Stimulated activated CD4-positive, alpha-beta T cell treated with anti-CD3 and anti-CD28 coated beads, Interleukin-15, amount 100 ng/mL, for 1 hour (primary cell): ENCODE measurements at places on chromosomes 5 and 9.

- DNase-seq = no peak
These were observed 36.5 kb downstream of the KCNIP1 start for GRCh38 chr5:170540271-170540670.

GRCh38 chr9:20684875-20685696 is 1.0 kb downstream of the FOCAD start:
- no peak for DNase-seq

GRCh38 chr5:110790673-110791072 is 51.9 kb downstream of the SLC25A46 start:
- DNase-seq = no peak

- DNase-seq = no peak
These were observed 38.5 kb downstream of the TLE1 start for GRCh38 chr9:81650586-81651515.

GRCh38 chr5:132260714-132261551 is 3.4 kb downstream of the PDLIM4 start:
- no peak for DNase-seq

GRCh38 chr9:91914404-91914803 is 35.6 kb downstream of the ROR2 start:
- no peak for DNase-seq

DNA sequence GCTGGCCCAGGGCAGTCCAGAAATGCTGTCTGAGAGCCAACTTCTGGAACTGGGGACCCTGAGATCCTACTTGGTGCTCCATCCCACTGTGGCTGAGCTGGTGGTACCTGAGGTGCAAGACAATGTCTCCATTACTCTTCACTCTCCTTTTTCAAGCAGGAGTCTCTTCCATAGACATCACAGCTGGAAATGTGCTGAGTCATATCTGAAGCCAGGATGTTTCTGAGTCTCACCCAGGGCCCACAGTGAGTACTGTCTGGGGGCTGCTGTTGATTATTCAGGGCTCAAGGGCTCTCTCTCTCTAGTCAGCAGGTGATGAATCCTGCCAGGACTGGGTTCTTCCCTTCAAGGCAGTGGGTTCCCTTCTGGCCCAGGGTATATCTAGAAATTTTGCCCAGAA is 145.2 kb upstream of the TAS2R1 start:
- DNase-seq = no peak

DNA sequence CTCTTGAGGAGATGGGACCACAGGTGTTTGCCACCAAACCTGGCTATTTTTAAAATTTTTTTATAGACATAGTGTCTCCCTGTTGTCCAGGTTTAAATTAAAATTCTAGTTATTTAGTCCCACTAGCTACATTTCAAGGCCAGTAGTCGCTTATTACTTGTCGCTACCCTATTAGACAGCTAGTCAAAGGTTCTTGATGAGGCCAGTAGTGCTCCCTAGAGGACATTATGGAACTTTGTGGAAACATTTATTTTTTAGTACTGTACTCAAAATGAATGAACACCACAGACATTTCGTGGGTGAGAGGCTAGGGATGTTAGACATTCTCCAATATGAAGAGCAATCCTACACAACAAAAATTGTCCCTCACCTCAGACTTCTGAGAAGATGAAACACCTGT is 14.4 kb upstream of the GRXCR2 start:
- no peak for DNase-seq

- DNase-seq = no peak
These were observed 19.1 kb upstream of the MVB12B start for GRCh38 chr9:126307322-126308061.

- DNase-seq = no peak
These were observed 105.6 kb upstream of the PHYKPL start for GRCh38 chr5:178338126-178338749.

GRCh38 chr9:129650680-129651235 is 8.8 kb upstream of the ASB6 start:
- DNase-seq = no peak

- DNase-seq = no peak
These were observed 942.9 kb downstream of the CDH18 start for GRCh38 chr5:19044931-19045695.

- DNase-seq = no peak
These were observed 134.9 kb upstream of the ADCY2 start for GRCh38 chr5:7261049-7261448.

DNA sequence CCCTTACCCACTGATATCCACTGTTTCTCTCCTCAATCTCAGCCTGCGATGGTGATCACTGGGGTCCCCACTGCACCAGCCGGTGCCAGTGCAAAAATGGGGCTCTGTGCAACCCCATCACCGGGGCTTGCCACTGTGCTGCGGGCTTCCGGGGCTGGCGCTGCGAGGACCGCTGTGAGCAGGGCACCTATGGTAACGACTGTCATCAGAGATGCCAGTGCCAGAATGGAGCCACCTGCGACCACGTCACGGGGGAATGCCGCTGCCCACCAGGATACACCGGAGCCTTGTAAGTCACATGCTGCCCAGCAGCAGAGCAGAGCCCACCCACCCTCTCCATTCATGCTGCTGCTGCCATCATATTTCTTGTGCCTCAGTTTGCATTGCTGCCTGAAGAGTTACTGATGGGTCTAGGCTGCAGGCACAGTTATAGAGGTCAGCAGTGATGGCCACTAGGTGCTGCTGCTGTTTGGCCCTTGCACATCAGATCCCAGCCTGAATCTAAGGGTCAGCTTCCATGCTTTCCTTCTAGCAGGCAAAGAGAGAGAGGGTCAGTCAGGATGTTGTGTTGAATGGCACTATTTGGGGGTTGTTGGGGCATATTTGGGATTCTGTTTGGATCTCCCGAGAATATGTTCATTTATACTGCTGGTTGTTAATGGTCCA is 106.0 kb downstream of the MEGF10 start:
- DNase-seq = no peak

DNA sequence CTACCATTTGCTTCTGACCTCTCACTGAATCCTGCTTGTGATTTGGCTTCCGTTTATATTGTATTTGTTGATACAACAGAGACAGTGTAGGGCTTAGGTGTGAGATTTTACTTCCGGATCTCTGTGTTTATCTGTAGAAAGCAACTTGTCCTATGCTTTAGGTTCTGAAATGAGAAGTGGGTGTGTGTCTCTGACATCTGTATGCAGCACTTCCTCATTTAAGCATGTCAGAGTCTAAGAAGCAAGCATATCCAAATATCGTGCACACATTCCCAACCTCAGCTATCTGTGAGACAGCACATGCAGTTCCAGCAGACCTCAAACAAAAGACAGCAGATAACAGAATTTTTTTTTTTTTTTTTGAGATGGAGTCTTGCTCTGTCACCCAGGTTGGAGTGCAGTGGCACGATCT is 16.3 kb downstream of the KLF9 start:
- DNase-seq = no peak

- no peak for DNase-seq
These were observed 70.7 kb downstream of the ANKRD33B start for GRCh38 chr5:10634562-10634961.

DNA sequence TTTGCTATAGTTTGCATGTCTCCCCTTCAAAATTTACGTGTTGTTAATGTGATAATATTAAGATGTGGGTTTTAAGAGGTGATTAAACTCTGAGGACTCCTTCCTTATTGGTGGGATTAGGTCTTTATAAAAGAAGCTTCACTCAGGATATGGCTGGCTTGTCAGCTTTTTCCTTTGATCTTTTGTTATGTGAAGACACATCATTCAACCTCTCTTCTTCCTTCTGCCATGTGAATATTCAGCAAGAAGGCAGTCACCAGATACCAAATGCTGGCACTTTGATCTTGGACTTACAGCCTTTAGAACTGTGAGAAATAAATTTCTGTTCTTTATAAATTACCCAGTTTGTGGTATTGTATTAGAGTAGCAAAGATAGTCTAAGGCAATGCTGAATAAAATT is 855.9 kb upstream of the CDH10 start:
- DNase-seq = no peak

GRCh38 chr5:82984786-82985735 is 92.1 kb downstream of the TMEM167A start:
- no peak for DNase-seq

GRCh38 chr9:131733541-131734061 is 6.3 kb downstream of the RAPGEF1 start:
- no peak for DNase-seq

- DNase-seq = no peak
These were observed 8.6 kb upstream of the RAPGEF1 start for GRCh38 chr9:131748411-131748955.

DNA sequence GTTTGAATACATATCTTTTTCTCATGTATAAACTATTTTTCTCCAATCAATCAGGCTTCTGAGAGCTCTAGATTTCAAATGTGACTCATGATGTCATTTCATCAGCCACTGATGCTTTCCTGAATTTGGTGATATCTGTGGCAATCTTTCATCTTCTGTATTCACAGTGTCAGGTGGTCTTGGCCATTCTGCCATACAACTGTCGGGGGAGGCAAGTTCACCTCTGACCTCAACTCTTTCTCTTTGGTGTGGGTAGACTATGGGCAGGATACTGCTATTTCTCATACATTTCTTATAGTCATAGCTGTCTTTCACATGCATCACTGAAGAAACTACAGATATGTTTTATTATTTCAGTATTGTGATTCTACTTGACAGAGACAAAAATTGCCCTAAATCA is 414.1 kb upstream of the MEF2C start:
- no peak for DNase-seq

GRCh38 chr9:134666831-134667230 is 25.2 kb downstream of the COL5A1 start:
- no peak for DNase-seq

DNA sequence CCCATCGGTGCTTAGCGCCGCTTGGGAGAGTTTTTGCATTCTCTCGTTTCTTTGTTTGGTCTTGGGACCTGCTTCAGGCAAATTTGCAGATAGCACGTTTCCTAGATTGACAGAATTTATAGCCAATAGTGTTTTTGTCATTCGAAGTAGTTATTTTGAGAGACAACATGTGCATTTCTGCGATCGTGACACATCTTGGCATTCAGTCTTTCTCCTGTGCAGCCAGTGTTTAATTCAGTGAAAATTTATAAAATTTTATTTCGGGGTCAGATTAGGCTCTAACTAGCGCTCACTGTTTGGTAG is 830 bp downstream of the PRRC1 start:
- no peak for DNase-seq

DNA sequence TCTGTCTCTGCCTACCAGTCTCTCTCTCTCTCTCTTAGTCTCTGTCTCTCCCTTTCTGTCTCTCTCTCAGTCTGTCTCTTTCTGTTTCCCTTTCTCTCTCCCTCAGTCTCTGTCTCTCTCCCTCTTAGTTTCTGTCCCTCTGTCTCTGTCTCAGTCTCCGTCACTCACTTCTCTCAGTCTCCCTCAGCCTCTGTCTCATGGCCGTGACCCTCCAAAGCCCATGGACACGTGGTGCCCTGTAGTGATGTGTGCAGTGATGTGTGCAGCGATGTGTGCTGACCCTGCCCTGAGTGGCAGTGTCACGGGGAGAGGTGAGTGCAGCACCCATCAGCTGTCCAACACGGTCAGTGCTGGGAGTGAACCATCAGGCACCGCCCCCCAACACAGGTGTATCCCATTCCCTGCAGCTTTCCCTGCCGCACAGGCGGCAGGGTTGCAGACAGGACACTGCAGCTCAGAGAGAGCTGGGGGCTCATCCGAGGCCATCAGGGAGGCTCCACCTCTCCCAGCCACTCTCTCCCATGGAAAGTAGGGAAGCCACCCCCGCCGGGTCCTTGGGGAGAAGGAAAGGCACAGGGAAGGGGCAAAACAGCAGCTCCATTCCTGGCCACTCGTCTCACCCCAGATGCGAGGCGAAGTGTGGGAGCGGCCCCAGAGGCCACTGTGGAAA is 794 bp upstream of the LRRC14B start:
- DNase-seq = no peak

- DNase-seq = no peak
These were observed 10.8 kb downstream of the TCF7 start for GRCh38 chr5:134125039-134126015.

DNA sequence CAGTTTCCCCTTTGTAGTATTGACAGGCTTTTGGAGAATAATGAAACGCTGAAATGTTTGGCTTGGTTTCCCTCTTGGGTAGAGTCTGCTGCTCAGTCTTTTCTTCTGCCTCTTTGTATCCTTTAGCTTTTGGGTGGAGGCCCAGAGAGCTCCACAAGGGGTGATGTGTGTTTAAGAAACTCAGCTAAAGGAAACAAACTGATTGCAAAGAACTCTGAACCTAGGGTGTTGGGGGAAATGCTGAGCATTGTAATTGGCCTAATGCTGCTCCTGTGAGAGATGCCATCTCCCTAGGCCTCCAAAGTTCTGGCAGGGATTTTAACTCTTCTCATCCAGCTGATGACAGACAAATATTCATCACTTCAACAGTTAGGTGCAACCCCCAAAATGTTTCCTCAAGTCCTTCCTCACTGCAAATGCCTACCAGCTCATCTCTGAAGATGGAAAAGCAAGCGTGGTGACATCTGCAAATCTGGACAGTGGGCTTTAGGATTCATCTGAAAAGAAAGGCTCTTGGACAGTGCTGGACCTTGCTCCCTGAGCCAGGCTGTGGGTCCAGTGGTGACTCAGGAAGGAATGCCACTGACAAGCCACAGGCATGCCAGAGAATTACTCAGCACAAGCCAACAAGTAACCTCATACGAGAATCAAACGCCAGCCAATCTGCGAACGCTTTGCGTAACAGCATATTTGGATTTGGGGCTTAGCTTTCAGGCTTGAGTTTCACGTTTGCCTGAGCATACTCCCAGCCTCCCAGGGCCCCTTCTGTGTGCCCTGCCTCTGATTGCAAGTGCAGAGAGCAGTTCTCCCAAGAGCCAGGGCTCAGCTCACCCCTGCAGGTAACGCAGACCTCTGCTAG is 30.5 kb upstream of the ZSWIM6 start:
- no peak for DNase-seq

DNA sequence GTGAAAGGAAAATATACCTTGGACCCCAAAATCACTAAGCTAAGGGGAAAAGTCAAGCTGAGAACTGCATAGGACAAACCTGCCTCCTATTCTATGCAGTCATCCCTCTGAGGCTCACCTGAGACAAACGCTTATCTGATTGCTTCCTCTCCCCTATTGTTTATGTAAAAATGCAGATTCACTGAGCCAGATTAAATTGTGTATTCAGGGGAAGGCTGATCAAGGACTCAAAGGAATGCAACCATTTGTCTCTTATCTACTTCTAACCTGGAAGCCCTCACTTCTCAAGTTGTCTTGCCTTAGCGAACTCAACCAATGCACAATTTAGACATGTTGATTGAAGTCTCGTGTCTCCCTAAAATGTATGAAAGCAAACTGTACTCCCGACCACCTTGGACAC is 13.3 kb downstream of the SPARC start:
- no peak for DNase-seq

GRCh38 chr9:107635101-107635802 is 145.7 kb upstream of the KLF4 start:
- DNase-seq = no peak

GRCh38 chr9:70530716-70531115 is 116.3 kb upstream of the KLF9 start:
- DNase-seq = no peak

DNA sequence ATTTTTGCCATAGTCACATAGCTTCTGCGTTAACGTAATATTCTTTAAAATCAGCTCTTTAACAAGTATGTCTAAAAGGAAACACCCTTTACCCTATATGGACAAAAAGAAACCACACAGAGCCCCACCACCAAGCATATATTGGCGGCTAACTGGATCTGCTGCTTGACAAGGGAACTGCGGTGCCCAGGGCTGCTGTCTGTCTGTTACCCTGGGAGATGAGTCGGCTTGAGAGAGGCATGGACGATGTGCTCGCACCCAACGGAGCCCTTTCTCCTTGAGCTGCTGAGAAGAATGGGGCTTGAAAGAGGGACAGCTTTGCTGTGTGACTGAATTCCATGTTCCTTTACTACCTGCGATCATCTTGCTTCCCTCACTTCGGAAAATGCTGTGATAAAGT is 158.6 kb upstream of the SHB start:
- DNase-seq = no peak
